ENCODE measurements at places on chromosomes 3 and 15.

GRCh38 chr15:64519897-64520296 lies 59.5 kb downstream of the ZNF609 start:
- no peak for ATAC-seq

- ATAC-seq = no peak
These were observed 17.1 kb upstream of the SNX22 start for GRCh38 chr15:64134345-64134829.

GRCh38 chr15:95051861-95052260 lies 820.5 kb downstream of the MCTP2 start:
- ATAC-seq = no peak

GRCh38 chr3:188266562-188267274 lies 112.8 kb downstream of the LPP start:
- no peak for ATAC-seq

DNA sequence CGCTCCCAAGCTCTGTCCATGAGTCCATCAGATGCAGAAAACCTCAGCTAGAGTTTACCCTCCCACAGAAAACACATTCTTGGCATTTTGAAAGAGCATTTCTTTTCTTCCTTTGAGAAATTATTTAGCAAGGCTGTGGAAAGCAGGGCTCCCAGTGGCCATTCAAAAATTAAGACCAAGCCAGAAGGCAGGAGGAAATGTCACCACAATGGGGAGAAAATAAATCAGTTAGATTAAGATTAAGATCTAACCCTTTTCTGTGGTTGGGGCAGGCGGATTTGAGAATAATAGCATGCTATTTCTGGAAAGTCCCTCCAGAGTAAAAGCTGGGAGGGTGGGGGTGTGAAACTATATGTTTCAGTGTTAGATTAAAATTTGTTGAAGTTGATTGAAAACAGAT lies 20.2 kb downstream of the LRIG1 start:
- ATAC-seq = peak; percentile 32

- no peak for ATAC-seq
These were observed 37.3 kb downstream of the ST3GAL6 start for GRCh38 chr3:98800401-98800800.

DNA sequence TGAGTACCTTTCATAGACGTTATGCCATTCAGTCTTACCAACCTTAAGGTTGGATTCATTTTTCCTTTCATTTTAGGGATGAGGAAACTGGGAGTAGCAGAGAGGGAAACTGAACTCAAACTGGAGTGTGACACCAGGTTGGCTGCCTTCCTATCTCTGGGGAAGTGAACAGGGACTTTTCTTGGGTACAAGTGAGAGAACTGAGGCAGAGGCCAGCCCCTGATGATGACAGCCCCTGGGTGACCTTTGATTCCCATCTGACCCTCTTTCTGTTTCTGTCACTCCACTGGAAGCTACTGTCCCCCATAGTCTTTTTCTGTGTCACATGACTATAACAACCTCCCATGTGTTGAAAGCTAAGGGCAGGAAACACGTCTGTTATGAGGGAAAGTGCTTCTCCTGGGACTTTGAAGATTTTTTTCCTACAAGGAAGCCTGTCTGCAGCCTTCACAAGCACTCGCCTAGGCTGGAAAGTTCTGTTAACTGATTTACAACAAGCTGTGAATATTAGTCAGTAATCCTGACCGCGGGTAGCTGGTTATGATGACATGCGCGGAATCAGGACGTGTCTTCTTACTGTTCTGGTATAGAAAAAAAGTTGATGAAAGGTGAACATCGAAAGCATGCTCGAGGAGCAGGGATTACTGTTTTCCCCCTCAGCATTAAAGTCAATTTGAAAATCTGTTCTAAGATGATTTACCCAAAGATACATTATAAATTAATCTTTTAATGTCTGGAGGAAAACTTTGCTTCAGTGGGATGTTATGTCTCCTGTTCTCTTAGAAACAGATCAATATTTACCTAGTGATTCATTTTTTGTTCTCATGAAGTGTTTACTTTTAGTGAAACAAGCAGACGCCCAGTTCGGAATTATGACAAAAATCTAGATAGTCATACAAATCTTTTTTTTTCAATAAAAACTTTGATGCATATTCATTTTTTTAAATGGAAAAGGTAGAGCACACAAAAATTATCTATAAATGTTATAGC lies 31.5 kb downstream of the ABHD2 start:
- no peak for ATAC-seq

DNA sequence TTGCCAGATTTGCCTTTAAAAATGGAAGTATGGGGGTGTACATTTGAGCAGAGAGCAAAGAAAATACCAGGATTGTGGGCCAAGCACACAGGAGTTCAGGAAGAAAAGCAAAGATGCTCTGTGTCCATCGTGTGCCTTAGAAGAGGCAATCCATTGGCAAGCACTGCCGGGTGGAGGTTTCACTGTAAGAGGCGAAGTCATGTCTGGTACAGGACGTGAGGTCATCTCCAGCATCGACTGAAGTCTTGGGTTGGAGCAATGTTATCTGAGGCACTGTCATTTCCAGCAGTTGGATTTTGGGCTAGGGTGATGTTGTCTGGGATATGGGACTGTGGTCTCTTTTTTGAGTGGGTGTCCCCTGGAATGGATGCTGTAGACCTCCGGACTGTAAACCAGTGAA lies 4.8 kb upstream of the RGMA start:
- peak; percentile 24 for ATAC-seq

DNA sequence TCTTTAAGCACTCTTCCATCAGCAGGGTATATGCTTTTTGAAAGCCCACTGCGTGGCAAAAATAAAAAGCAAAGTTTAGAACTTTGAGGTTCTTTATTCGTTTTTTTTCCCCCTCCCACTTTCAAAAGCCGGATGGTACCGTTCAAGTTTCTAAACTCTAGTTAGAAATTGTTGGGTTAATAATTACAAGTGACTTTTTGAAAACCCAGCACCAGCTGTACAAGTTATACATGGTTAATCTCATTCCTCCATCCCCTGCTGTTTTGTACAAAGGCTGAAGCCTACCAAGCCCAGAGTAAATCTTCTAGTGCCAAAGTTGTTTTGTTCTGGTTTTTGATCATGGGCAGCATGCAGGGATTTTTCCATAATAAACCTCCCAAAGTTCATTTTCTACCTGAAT lies 48.6 kb downstream of the WDR72 start:
- ATAC-seq = no peak

- ATAC-seq = no peak
These were observed 3.7 kb upstream of the THRB start for GRCh38 chr3:24498391-24498790.

DNA sequence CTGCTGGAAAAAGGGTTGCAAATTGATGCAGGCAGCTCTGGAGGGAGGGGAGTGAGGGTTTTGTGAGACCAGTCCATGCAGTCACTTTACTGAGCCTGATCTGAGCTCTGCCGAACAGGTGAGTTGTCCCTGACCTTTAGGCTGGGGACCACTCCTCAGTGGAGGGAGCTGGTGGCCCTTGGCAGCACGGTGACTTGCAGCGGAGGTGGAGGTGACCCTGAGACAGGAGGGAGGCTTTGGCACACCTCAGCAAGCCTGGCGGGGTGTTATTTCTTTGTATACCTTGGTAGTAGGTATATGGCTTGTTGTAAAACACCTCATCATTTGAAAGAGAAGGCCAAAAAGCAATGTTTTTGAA lies 43.5 kb downstream of the FGD5 start:
- no peak for ATAC-seq

- ATAC-seq = no peak
These were observed 208.9 kb upstream of the CFAP20DC start for GRCh38 chr3:59258550-59259260.

DNA sequence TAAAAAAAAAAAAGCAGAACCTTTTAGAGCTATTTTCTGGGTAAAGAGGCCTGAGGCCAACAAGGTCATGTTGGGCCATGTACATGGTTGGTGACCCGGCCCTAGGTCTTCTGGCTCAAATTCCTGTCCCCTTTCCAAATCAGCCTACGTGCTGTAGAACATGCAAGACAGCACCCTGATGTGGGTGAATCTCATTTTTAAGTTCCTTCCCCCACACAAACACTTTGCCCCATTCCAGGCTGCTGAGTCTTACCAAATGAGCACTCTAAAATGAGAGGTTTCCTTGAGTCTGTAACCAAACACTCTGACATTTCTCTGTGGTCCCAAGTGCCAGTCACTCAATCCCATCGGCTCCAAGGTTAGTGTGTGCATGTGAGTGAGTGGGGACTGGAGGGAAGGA lies 9.4 kb downstream of the BCL6 start:
- ATAC-seq = no peak

GRCh38 chr3:172750069-172750367 lies 508 bp upstream of the ECT2 start:
- no peak for ATAC-seq

DNA sequence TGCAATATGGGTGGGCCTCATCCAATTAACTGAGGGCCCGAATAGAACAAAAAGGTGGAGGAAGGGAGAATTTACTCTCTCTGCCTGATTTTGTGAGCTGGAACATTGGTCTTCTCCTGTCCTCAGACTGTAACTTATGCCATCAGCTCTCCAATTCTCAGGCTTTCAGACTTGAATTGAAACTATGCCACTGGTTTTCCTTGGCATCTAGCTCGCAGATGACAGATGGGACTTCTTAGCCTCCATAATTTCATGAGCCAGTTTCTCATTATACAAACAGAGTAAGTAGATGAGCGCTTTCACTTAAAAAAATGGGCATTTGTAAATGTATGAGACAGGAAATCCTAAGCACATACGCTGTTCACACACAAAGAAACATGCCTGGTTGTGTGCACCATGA lies 8.7 kb upstream of the PTX3 start:
- ATAC-seq = no peak

DNA sequence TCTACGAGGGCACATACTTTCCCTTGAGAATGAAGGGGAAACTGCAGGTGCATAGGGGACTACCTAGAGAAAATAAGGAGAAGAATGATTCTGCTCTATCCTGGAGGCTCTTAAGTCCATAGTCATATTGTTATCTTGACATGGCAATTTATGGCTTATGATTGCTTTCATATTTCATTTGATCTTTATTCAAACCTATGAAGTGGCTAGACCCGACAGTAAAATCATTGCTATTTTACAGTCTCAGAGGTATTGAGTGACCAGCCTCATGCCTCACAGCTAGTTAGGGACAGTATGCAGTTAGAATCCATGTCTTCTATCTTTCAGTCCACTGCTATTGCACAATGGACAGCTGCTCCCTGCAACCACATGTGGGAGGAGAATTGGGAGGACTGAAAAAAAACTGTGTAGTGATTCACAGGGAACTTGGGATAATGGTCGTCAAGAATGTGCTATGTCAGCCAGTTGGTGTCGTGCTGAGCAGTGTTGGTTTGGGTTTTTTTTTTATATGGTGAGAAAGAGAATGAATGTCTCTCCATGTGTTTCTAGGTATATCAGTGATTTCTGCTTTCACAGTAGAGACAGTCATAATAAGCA lies 63.2 kb upstream of the SPPL2A start:
- no peak for ATAC-seq

GRCh38 chr3:24765399-24765798 lies 270.7 kb upstream of the THRB start:
- no peak for ATAC-seq

GRCh38 chr15:81407176-81407575 lies 33.2 kb upstream of the TMC3 start:
- no peak for ATAC-seq

- ATAC-seq = no peak
These were observed 1.6 kb upstream of the NTRK3 start for GRCh38 chr15:88258093-88258641.

- no peak for ATAC-seq
These were observed 62.8 kb downstream of the SLCO2A1 start for GRCh38 chr3:133966954-133967353.

GRCh38 chr15:101058735-101059134 lies 139.6 kb downstream of the LRRK1 start:
- ATAC-seq = no peak

GRCh38 chr15:77720173-77720572 lies 87.5 kb upstream of the LINGO1 start:
- no peak for ATAC-seq

GRCh38 chr3:190083635-190084034 lies 37.1 kb downstream of the P3H2 start:
- no peak for ATAC-seq

GRCh38 chr3:186633481-186633880 lies 6.7 kb upstream of the FETUB start:
- ATAC-seq = no peak

Measured in stimulated activated memory B cell treated with anti-CD40 and anti-IgM and Interleukin-4, amounts not matched to agents 10 μg/mL and 1 μg/mL and 100 μg/mL, for 72 hours (primary cell).